ENCODE measurements at places on chromosomes 3 and 15. TPM values are rescaled to one million over a fixed set of nuclear protein-coding genes. Genes with fewer than 3 reads are reported as not detected.

DNA sequence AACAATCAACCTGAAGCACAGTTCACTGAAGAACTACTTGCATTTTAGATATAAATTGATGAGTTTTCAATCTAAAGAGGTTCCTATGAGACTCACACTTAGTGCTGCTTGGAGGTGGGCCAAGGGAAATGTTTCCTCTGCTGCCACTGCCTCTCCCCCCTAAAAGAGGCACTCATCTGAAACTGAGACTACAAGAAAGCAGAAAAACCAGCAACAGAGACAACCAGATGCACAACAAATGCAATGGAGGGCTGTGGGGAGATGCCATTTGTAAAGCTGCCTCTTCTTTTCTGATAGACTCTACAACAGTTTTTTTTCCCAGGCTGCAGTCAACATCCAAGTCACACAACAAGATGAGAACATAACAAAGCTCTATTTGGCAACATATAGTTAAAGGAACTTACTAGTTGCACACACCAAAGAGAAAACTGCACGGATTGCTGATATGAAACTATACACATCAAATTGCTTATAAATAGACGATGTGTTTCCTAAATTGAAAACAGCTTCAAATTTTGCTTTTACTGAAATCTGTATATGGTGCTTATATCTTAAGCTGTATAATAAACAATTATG is 11.0 kb downstream of the TSPAN3 start:
- H3K4me3 ChIP-seq = no peak overlapping the region
- peak overlapping the region; percentile 11 for H3K27ac ChIP-seq
- DNase-seq = peak; percentile 27
- peaks cover 80% of the 10 kb centered on the region for H3K4me1 ChIP-seq

The ZNF717 gene
- 21.2 TPM for total RNA-seq

The ABHD10 gene
- 40.1 TPM for total RNA-seq

DNA sequence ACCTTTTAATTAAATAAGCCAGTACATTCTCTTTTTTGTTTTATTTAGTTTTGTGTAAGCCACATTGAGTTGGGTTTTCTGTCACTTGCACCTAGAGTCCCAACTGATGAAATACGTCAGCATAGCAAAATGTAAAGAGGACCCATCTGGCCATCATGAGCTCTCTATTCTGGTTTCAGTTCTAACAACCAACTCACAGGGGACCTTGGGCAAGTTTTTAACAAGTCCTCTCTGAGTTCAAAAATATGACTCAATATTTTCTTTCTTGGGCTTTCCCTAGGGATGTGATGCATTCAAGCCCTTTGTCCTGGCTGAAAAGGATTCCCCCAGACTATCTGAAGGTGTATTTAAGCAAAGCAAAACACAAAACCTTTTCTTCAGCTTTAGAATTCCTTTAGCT is 32.9 kb downstream of the PLCH1 start:
- no peak overlapping the region for H3K4me3 ChIP-seq
- no peaks in the 10 kb centered on the region for H3K27me3 ChIP-seq
- H3K36me3 ChIP-seq = no peaks in the 10 kb centered on the region
- H3K27ac ChIP-seq = no peak overlapping the region
- no peak for DNase-seq

DNA sequence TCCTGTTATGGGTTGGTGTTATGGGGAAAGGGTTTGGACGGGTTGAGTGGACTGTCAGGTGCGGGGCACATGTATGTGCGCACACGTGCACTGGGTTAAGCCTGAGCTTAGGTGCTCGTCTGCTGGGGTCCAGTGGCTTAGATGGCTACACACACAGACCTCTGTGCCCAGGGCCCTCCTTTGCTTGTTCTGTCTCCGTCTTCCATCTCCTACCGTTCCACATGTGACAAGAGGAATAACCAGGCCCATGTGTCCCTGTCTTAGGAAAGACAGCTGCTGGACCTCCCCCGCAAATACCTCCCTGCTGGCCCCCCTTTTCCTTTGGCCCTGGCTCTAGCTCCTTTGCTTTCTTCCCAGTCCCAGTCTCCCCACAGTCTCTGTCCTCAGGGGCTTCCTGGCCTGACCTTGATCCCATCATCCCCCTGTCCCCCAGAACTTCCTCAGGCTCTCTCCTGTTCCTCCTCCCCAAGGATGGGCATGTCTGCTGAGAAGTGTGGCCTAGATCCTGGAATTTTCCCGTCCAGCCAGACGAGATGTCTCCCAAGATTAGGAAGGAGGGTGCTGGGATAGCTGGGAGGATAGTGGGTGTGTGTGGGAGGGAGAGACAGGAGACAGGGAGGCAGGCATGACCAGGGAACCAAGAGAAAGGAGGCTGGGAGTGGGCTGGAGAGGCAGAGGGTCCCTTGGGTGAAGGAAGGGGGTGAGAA is 797 bp upstream of the THPO start:
- no peak overlapping the region for H3K4me3 ChIP-seq
- H3K4me1 ChIP-seq = peaks cover 15% of the 10 kb centered on the region
- no peaks in the 10 kb centered on the region for H3K36me3 ChIP-seq
- H3K27ac ChIP-seq = no peak overlapping the region
- peaks cover 40% of the 10 kb centered on the region for H3K27me3 ChIP-seq

The DPH6 gene
- total RNA-seq = 16.4 TPM

DNA sequence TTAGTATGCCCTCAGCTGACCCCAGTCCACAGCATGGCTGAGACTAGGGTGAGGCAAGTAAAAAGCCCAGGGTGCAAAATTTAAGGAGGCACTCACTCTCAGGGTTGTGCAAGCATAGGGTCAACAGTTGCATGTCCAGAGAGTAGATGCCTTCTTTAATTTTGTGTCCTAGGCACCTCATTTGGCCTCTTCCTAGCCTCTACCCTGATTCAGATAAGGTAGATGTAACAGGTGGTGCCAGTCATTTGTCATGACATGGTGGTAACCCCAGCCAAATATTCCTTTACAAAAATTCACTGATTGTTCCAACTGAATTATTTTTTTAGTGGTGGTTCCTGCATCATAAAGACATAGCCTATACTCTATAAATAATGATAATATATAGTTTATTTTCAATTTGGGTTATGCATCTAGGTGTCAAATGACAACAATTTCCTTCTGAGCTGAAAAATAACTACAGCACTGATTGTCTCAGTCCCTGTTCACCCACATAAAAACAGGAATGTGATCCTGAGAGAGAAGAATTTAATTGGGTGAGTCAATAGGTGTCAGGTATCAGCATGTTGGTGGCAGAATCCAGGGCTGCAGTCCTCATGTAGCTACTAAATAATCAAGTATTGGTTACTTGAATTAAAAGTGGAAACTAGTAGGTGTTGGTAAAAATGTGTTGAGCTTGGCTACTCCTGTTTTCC is 44.2 kb upstream of the TIPARP start:
- no peak overlapping the region for H3K27ac ChIP-seq
- no peak for DNase-seq
- H3K4me1 ChIP-seq = no peaks in the 10 kb centered on the region
- no peaks in the 10 kb centered on the region for H3K27me3 ChIP-seq
- no peaks in the 10 kb centered on the region for H3K36me3 ChIP-seq
- H3K4me3 ChIP-seq = no peak overlapping the region

- DNase-seq = no peak
- no peak overlapping the region for H3K4me3 ChIP-seq
- H3K27ac ChIP-seq = no peak overlapping the region
- peaks cover 23% of the 10 kb centered on the region for H3K4me1 ChIP-seq
- peaks cover 7% of the 10 kb centered on the region for H3K27me3 ChIP-seq
These were observed 42.4 kb upstream of the TLE3 start for GRCh38 chr15:70140025-70140542.

- no peak overlapping the region for H3K4me3 ChIP-seq
- no peaks in the 10 kb centered on the region for H3K36me3 ChIP-seq
- H3K27ac ChIP-seq = no peak overlapping the region
- H3K27me3 ChIP-seq = no peaks in the 10 kb centered on the region
- DNase-seq = no peak
- peaks cover 13% of the 10 kb centered on the region for H3K4me1 ChIP-seq
These were observed 127.4 kb downstream of the ATP10A start for GRCh38 chr15:25735550-25736384.

DNA sequence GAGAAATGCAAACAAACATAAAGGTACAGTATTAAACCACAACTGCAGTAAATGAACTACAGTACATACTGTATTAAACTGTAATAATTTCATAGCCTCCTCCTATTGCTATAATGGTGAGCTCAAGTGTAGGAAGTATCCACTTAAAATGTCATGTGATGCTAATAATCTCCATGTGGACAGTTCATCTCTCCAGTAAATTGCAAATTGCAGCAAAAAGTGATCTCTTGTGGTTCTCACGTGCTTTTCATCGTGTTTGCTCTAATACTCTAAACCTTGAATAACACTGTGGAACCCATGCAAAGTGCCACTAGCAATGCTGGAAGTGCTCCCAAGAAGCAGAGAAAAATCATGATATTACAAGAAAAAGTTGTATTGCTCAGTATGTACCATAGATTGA is 9.2 kb upstream of the FNDC3B start:
- no peak overlapping the region for H3K27ac ChIP-seq
- no peaks in the 10 kb centered on the region for H3K4me1 ChIP-seq
- no peak for DNase-seq
- peaks cover 5% of the 10 kb centered on the region for H3K27me3 ChIP-seq
- no peaks in the 10 kb centered on the region for H3K36me3 ChIP-seq
- H3K4me3 ChIP-seq = no peak overlapping the region

The ARPIN gene
- not detected for total RNA-seq

GRCh38 chr3:15657016-15657415 is 55.5 kb downstream of the BTD start:
- no peaks in the 10 kb centered on the region for H3K36me3 ChIP-seq
- DNase-seq = no peak
- H3K27ac ChIP-seq = no peak overlapping the region
- H3K4me1 ChIP-seq = no peaks in the 10 kb centered on the region
- no peaks in the 10 kb centered on the region for H3K27me3 ChIP-seq

The FAM107A gene
- not detected for total RNA-seq

GRCh38 chr3:64827431-64827830 is 139.6 kb upstream of the ADAMTS9 start:
- DNase-seq = no peak
- H3K27me3 ChIP-seq = no peaks in the 10 kb centered on the region
- H3K4me1 ChIP-seq = no peaks in the 10 kb centered on the region
- no peak overlapping the region for H3K27ac ChIP-seq

The PROS1 gene
- total RNA-seq = not detected

The LMAN1L gene
- 1.1 TPM for total RNA-seq

- H3K27ac ChIP-seq = no peak overlapping the region
- DNase-seq = no peak
- no peaks in the 10 kb centered on the region for H3K27me3 ChIP-seq
- H3K36me3 ChIP-seq = no peaks in the 10 kb centered on the region
- H3K4me3 ChIP-seq = no peak overlapping the region
These were observed 63.2 kb upstream of the NEDD4 start for GRCh38 chr15:56056626-56057025.
